ENCODE measurements at places on chromosomes 2 and 18.

GRCh38 chr18:50924372-50924771, 43.5 kb upstream of the ELAC1 start:
- DNase-seq, result no peak

GRCh38 chr2:108355906-108356734, 21.6 kb upstream of the SULT1C4 start:
- no peak for DNase-seq

GRCh38 chr2:127157114-127157513, 50.2 kb upstream of the BIN1 start:
- DNase-seq, result no peak

DNA sequence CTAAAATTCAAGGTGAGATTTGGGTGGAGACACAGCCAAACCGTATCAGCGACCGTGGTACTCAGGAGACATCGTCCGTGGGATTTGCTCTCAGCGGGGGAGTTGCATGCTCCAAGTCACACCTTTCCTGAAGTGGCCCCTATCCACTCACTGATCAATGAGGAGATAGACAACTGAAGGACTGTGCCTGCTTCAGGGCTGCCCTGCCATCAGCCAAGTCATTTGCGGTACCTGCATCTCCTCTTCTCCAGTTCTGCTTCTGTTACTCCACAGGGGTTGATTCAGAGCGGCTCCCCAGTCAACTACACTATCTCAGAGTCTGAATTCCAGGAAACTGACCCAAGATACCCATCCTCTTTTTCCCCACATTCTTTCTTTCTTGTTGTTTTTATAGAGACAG, 184.1 kb downstream of the MREG start:
- DNase-seq, result no peak

DNA sequence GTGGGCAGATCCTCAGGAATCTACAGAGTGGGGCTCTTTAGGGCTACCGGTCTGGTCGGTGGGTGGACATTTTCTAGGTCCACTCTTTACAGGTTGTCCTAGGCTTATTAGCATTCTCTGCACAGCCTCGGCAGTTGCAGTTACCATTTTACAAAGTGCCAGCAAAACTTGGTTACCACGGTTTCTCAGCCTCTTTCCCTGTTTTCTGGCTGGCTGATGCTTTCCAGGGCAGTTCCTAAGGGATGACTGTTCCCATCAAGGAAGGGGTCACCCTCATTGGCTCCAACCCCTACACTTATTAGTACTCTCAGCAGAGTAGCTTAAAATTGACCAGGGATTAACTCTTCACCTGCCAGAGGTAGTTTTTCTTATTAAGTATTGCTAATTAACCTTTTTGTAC, 2.0 kb upstream of the AQP4 start:
- no peak for DNase-seq

- DNase-seq, result no peak
Measured at GRCh38 chr2:120285056-120285455, 32.4 kb downstream of the RALB start.

DNA sequence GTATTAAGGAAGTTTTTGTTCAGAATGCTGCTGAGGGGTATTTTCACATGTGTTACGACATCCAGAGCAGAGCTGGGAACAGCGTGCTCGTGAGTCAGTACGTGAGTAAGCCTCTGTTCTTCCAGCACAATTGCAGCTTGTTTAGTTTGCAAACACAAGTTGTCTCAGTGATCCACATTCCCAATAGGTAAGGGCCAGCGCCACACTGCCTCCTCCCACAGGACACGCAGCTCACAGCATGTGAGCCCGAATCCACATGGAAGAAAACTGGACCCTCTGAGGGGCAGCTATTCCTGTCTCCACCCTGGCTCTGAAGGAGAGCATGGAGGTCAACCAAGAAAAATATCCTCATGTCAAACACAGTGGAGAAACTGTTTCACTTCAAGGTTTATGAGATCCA, 173.9 kb upstream of the PID1 start:
- no peak for DNase-seq

- no peak for DNase-seq
Measured at GRCh38 chr2:201932511-201932910, 101.1 kb upstream of the FZD7 start.

DNA sequence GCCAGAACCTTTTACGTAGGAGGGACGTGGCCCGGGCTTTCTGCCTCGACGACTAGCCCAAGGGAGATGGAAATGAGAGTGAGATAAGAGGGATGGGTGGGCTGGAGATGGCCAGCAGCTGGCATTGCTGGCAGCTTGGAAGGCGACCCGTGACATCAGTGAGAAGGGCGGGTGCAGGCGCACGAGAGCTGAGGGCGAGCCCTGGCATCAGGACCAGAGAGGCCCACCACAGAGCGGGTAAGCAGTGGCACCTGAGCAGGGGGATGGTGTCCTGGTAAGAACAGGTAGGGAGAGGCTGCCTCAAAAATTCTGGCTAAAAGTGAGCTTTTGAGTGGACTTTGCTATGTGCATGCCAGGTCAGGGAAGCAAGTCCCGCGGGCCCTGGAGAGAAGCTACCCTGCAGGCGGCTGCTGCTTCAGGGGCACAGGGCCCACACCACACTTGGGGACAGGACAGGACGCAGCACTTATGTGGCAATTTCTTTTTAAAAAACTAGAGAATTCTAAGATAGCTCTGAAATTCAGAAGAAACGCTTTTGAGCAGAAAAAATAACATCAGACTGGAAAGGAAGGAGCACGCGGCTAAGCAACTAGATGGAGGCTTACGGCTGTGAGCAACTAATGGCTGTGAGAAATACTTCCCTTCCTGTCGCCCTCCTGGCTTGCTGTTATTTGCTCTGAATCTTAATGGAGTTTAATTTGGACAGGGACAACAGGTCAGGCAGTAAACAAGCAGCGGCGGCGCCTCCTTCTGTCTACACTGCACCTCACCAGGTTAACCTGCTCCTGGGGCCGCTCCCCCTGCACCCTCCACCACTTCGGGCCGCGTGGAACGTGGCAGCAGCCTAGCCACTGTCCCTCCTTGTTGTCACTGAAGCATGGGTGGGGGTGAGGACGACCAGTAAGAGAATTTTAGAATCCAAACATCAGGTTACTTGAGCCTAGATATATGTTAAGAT, 20.5 kb downstream of the THAP4 start:
- DNase-seq, result no peak

DNA sequence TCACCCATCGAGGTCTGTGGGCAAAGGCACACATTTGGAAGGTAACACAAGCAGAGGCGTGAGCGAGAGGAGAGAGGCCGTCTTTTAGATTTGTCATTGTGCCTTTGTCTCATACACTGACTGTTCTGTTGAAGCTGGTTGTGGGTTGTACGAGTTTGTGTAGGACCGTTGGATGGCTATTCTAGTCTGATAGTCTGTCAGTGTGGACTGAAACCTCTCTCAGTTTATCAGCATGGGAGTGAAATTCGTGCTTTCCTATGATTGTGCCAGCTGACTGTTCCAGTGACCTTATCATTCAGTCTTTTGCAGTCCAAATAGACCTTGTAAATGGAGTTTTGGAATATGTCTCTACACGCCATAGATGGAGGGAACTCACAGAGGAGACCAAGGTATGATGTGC, 143.5 kb downstream of the LDLRAD4 start:
- no peak for DNase-seq

- no peak for DNase-seq
Measured at GRCh38 chr2:225761396-225761795, 361.9 kb downstream of the NYAP2 start.

DNA sequence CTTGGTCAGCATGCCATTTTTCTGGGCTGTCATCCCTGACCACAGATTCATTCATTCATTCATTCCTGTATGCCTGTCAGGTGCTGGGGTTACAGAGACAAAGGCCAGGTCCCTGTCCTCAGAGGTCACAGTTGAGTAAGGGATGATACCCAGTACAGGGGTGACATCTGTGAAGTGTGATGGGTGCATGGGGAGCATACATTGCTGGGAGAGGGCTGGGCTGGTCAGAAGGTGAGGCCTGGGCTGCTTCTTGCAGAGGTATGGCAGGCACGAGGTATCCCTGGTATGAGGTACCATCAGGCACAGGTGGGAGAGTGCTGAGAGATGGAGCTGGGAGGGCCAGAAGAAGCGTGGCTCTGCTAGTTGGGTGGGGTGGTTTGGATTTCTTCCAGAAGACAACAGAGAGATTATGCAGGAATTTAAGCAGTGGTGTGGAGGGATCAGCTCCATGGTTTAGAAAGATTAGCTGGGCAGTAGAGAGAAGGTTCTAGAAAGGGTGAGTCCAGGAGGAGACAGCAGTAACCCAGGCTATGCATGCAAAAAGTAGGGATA, 181.9 kb upstream of the HAAO start:
- DNase-seq, result no peak

DNA sequence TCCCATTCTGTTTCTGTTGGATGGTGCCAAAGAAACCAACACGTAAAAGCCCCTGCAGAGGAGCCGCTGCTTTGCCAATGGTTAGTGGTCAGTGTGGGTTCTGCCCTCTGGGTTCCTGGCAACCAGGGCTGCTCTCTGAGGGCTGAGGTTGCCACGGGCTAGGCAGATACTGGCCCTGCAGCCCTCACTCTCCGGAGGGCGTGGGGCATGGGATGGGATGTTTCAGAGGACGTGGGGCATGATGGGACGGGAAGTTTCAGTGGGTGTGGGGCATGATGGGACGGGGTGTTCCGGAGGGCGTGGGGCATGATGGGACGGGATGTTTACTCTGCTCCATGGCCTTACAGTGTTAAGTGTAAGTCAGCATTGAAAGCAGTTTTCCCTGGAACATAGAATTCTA, 34.2 kb downstream of the ADI1 start:
- DNase-seq, result no peak

GRCh38 chr2:126717928-126718327, 62.0 kb downstream of the GYPC start:
- DNase-seq, result no peak

GRCh38 chr2:157182834-157183396, 74.6 kb upstream of the GALNT5 start:
- DNase-seq, result no peak

DNA sequence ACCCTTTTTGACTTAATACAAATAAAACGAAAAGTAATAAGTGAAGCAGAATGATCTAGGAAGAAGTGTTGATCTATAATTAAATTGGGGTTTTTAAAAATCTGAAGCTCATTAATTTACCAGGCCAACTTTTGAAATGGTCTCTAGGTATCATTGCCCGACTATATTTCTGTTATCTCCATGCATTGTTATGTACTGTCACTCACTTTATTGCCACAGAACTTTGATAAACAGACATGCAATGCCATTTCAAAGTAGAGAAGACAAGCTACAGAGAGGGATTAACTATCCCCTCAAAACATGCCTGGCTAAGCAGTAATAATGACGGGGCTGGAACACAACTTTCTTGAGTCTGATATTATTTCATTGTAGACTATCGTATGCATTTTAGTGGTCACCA, 147.6 kb upstream of the ITGA4 start:
- no peak for DNase-seq

DNA sequence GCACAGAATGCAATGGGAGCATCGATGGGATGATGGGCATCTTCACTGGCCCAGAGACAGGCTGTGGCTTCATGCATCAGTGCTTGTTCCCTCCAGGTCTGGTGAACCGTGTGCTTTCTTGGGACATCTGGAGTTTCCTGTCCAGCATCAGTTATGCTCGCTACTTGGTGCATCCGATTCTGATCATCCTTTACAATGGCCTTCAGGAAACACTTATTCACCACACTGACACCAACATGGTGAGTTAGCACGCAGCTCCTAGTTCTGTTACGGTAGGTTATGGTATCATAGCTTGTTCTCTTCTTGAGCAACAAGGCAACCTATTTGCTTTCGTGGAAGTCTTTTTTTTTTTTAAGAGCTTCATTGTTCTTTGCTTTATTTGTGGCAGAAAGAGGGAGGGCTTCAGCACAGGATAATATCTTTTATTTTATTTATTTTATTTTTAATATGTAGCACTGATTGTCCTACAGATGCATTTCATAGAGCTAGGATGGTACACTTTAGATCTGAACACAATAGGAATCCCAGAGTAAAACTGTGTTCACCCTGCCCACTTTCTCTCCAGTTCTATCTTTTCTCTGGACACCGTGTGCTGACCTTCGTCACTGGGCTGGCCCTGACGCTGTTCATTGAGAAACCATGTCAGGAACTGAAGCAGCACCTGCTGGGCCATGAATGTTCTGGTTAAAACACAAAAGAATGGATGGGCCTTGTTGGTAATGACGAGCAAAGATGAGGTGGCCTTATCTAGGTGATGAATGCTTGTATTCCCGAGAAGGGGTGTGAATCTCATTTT, 71.2 kb upstream of the SEC11C start:
- DNase-seq, result no peak

DNA sequence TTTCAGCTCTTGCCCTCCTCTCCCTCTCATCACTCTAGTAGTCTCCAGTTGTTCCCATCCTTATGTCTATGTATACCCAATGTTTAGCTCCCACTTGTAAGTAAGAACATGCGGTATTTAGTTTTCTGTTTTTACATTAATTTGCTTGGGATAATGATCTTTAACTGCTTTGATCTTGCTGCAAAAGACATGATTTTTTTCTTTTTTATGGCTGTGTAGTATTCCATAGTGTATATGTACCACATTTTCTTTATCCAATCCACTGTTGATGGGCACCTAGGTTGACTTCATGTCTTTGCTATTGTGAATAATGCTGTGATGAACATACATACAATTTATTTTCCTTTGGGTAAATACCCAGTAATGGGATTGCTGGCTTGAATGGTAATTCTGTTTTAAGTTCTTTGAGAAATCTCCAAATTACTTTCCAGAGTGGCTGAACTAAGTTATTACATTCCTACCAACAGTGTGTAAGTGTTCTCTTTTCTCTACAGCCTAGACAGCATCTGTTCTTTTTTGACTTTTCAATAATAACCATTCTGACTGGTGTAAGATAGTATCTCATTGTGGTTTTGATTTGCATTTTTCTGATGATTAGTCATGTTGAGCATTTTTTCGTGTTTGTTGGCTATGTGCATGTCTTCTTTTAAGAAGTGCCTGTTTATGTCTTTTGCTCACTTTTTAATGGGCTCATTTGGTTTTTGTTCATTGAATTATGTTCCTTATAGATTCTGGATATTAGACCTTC, 179.6 kb upstream of the SLC39A10 start:
- no peak for DNase-seq

DNA sequence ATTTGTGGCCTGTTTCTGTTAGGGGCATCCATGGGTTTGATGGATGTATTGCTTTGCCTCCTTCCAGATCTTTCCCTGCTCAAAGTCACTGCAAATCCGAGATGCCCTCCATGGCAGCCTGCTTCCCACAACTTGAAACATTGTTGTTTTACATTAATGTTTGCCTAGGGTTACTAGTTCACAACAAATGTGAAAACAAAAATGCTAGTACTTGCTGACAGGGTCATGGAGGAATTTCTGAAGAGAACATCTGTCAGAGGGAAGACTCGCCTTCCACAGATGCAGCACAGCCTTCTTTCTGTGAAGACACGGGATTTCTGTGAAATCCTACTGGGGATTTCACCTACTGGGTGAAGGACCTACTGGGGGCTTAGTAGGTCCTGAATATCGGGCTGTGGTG, 260.0 kb upstream of the FN1 start:
- no peak for DNase-seq

GRCh38 chr2:53235836-53236582, 531.6 kb upstream of the CHAC2 start:
- DNase-seq, result no peak

GRCh38 chr2:182682210-182682609, 33.8 kb upstream of the DNAJC10 start:
- DNase-seq, result no peak

All from T-helper 2 cell (primary cell).